T-cell (primary cell): ENCODE measurements at places on chromosomes 5 and 9. TPM values are rescaled to one million over a fixed set of nuclear protein-coding genes. Genes with fewer than 3 reads are reported as not detected.

DNA sequence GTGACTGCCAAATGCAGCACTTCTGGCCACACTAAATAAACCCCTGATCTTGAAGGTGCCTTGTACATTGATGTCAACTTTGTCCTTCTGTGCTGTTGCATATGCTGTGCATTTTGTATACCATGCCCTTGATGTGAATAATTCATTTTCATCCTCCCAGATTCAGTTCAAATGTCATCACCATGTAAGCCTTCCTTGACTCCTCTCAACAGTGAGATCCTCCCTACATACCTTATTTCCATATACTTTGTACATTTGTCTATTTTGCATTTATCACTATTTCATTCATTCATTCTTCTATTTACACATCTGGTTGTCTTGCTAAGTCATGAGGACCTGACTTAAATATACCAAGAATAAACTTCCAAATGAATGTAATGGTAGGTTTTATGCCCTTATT lies 273.2 kb upstream of the EFNA5 start:
- no peak for DNase-seq
- peaks cover 4% of the 10 kb centered on the region for H3K4me1 ChIP-seq
- no peak overlapping the region for H3K27ac ChIP-seq
- no peak overlapping the region for H3K4me3 ChIP-seq

GRCh38 chr9:38228331-38229103 lies 159.5 kb upstream of the SHB start:
- no peaks in the 10 kb centered on the region for H3K36me3 ChIP-seq
- peaks cover 13% of the 10 kb centered on the region for H3K27me3 ChIP-seq
- H3K4me1 ChIP-seq, result peaks cover 7% of the 10 kb centered on the region
- H3K27ac ChIP-seq, result no peak overlapping the region
- no peak for DNase-seq

GRCh38 chr9:135618866-135619598 lies 20.3 kb downstream of the GLT6D1 start:
- DNase-seq, result no peak
- no peaks in the 10 kb centered on the region for H3K4me1 ChIP-seq

DNA sequence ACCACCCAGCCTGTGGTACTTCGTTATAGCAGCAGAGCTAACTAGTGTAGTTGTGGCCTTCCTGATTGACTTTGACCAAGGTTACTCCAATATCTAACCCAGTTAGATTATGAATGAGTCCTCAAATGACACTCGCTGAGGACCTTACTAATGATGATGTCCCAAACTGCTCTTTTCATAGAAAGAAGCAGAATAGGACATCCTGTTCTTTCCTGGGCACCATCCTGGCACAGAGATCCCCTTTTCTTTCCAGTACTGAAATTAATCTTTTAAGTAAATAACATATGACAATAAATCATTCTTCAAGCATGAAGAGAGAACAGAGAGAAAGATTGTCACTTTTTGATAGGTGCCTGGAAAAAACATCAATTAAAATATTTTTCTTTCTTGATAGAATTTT lies 26.7 kb upstream of the SPINK14 start:
- no peak overlapping the region for H3K4me3 ChIP-seq
- no peaks in the 10 kb centered on the region for H3K4me1 ChIP-seq
- DNase-seq, result no peak
- H3K36me3 ChIP-seq, result no peaks in the 10 kb centered on the region
- H3K27ac ChIP-seq, result no peak overlapping the region
- no peaks in the 10 kb centered on the region for H3K27me3 ChIP-seq

- no peak overlapping the region for H3K27ac ChIP-seq
- no peaks in the 10 kb centered on the region for H3K4me1 ChIP-seq
- H3K27me3 ChIP-seq, result no peaks in the 10 kb centered on the region
- H3K36me3 ChIP-seq, result no peaks in the 10 kb centered on the region
These were observed 456.2 kb downstream of the RASEF start for GRCh38 chr9:82606492-82607382.

DNA sequence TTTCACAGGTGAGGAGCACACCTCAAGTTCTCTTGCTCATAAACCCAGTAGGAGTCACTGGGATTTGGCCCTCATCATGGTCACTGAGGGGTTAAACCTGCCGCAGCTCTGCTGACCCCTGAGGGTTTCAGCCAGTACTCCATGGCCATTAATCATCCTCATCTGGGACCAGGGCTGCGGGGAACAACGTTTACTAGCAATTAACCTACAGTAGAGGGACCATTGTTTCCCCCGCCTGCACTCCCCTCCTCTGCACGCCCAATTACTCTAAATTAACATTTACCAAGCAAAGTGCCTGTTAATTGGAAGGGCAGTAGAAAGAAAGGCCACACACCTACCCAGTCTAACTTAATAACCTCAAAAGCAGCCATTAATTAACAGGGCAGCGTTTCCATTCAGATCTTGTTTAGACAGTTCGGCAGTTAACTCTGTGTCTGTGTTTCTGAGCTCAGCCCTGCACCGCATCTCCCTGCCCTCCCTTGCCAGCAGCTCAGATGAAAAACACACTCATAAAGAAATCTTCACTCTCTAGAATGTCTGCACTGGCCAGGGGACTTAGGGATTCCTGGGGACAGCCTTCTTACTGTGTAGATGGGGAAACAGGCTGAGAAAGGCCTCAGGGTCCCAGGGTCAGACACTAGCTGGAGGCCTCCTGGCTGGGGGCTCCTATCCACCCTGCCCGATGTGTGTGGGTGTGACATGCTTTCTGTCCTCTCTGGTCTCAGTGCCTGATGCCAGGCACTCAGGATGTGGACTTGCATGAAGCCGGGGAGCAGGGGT lies 51.6 kb downstream of the ALG2 start:
- H3K27me3 ChIP-seq, result peaks cover 13% of the 10 kb centered on the region
- H3K4me3 ChIP-seq, result no peak overlapping the region
- H3K4me1 ChIP-seq, result peaks cover 9% of the 10 kb centered on the region

- no peak for DNase-seq
- no peak overlapping the region for H3K27ac ChIP-seq
- H3K4me3 ChIP-seq, result no peak overlapping the region
- H3K4me1 ChIP-seq, result no peaks in the 10 kb centered on the region
- peaks cover 93% of the 10 kb centered on the region for H3K36me3 ChIP-seq
These were observed 108.5 kb downstream of the DOCK2 start for GRCh38 chr5:169745441-169746146.

- no peak for DNase-seq
- H3K27ac ChIP-seq, result no peak overlapping the region
- no peaks in the 10 kb centered on the region for H3K36me3 ChIP-seq
- H3K4me1 ChIP-seq, result no peaks in the 10 kb centered on the region
- no peak overlapping the region for H3K4me3 ChIP-seq
- no peaks in the 10 kb centered on the region for H3K27me3 ChIP-seq
These were observed 470.0 kb downstream of the PRDM9 start for GRCh38 chr5:23977365-23977764.

DNA sequence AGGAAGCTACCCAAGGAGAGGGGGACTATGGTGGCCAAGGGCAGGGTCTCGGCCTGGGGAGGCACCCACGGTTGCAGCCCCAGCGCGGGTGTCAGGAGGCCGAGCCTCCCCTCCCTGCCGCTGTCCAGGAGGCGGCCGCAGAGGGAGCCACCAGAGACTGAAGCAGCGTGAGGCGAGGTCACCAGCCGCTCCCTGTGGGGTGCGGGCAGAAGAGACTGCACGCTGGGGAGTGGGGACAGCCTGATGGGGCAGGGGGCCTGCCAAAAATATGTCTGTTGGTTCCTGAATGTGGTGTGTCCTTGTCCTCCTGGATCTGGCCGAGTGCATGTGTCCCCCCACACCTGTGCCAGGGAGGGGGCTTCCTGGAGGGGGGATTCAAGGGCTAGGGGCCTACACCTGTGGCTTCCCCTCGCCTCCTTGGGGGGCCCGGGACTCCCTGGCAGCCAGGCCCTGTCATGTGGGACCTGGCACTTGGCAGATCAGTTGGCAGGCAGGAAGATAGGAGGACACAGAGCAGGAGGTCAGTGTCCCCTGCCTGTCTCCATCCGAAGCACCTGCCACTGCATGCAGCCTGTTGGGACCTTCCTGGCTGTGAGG lies 131.2 kb downstream of the DAB2IP start:
- H3K4me1 ChIP-seq, result peaks cover 24% of the 10 kb centered on the region
- H3K4me3 ChIP-seq, result no peak overlapping the region
- no peak for DNase-seq
- no peaks in the 10 kb centered on the region for H3K36me3 ChIP-seq
- H3K27me3 ChIP-seq, result peaks cover 15% of the 10 kb centered on the region

- peaks cover 67% of the 10 kb centered on the region for H3K36me3 ChIP-seq
- H3K4me3 ChIP-seq, result no peak overlapping the region
- no peaks in the 10 kb centered on the region for H3K4me1 ChIP-seq
- no peaks in the 10 kb centered on the region for H3K27me3 ChIP-seq
- no peak for DNase-seq
These were observed 21.0 kb downstream of the DHX29 start for GRCh38 chr5:55286411-55286933.

DNA sequence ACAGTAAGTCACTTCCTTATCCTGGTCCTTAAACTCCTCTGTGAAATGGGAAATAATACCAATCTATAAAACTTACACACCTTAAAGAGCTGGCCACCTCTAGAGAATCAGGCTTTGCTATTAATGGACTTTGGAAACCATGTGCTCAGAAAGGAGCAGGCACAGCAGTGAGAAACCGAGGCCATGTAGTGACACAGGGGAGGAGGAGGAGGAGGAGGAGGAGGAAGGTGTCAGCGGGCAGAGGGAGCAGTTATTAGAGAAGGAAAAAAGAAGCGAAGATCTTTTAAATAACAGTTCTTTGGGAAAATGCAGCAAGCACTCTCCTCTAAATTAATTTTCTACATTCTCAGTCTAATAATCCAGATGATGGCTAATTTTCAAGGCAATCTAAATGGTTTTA lies 38.0 kb downstream of the SUSD1 start:
- no peak for DNase-seq
- no peak overlapping the region for H3K27ac ChIP-seq
- H3K36me3 ChIP-seq, result no peaks in the 10 kb centered on the region

DNA sequence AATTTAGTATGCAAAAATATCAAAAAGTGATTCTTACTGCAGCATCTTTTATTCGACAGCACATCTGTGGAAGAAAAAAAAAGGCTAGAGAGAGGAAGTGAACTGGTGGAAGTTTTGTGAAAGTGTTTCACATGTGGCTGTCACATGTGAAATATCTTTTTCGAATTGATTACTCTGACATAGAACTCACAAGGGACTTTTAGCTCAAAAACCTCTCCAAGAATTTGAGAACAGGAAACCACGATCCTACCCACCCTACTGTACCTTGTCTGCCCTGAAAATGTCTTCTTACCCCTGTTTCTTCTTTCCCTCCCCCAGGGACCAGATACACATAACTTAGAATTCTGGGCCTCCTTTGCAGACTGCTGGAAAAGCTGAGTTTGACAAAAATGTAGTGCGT lies 106.5 kb upstream of the PRRC1 start:
- DNase-seq, result no peak
- H3K4me3 ChIP-seq, result no peak overlapping the region
- H3K27me3 ChIP-seq, result peaks cover 3% of the 10 kb centered on the region
- no peaks in the 10 kb centered on the region for H3K4me1 ChIP-seq
- no peak overlapping the region for H3K27ac ChIP-seq

DNA sequence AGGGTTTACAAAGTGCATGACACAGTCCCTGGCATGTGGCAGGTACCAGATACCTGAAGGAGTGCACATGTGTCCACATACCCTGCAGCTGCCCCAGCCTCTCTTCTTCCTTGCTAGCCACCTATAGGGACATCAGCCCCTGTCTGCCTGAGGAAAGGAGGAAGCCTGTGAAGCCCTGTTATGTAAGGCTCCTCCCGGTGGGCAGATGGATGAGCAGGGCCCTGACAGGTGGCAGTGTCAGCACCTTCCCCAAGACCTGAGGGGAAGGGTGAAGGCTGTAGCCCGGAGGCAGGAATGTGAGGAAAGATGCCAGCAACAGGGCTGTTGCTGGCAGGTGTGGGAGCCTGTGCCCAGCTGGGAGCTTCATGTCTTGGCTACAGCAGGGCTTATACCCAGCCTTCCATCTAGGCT lies 21.7 kb downstream of the TCF7 start:
- H3K4me1 ChIP-seq, result peaks cover 100% of the 10 kb centered on the region
- no peaks in the 10 kb centered on the region for H3K27me3 ChIP-seq
- peak overlapping the region; percentile 29 for H3K4me3 ChIP-seq
- DNase-seq, result no peak
- H3K36me3 ChIP-seq, result peaks cover 19% of the 10 kb centered on the region

DNA sequence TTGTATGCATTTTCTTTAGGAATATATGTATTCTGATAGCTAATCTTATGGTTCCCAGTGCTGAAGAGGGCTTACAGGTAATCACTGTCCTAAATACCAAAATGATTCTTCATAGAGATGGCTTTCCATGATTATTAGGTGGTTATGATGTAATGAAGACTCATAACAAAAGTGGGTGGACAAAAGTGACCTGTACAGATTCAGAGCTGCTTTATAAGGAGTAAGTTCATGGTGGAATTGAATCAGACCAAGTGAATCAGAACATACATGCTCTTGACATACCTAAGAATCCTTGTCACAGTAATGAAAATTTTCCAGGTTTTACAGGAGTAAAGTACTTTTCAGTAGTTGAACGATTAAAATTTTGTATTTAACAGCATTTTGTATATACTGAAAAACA lies 105.6 kb downstream of the NIPBL start:
- H3K27ac ChIP-seq, result no peak overlapping the region
- H3K27me3 ChIP-seq, result no peaks in the 10 kb centered on the region
- no peaks in the 10 kb centered on the region for H3K4me1 ChIP-seq
- no peak overlapping the region for H3K4me3 ChIP-seq
- peaks cover 6% of the 10 kb centered on the region for H3K36me3 ChIP-seq

DNA sequence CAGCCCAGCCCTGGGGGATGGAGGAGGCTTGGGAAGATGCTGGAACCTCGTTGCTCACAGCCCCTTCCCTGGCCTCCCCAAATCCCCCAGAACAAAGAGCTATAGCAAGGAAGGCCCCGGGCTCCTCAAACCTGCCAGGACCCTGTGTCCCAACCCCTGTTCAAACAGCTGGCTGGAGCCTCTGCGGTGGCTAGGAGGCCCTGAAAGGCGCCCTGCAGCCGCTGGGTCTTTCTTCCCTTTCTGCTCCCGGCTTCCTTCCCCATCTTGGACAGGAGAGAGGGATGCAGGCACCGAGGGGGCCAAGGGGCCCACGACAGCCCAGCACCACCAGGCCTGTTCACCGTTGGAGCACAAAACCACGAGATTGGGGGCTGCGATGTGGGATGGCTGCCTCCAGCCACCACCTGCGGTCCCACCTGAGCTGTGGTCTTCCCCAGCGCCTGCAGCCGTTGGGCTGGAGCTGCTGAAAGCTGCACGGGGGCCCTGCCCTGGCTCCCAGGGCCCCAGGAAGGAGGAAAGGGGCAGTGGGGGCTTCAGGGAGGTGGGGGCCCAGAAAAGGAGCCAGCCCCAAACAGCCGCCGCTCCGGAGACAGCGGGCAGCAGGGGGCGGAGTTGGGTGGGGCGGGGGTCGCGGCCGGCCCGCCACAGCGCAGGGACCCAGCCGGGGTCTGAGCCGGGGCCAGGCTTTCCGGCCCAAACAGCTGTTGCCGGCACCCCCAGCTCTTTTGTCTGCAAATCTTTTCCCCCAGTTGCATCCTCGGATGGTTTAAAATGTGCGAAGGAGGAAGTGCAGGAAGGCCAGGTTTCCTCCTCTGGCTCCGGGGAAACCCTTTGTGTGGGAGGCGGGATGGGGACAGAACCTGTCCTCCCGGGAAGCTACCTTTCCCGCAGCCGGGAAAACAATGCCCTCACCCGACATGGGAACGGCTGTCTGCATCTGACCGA lies 16.1 kb downstream of the NOTCH1 start:
- peaks cover 10% of the 10 kb centered on the region for H3K36me3 ChIP-seq
- no peak for DNase-seq
- H3K27ac ChIP-seq, result no peak overlapping the region

Gene ACTBL2
- total RNA-seq, result not detected

Gene OR1L1
- total RNA-seq, result not detected

Gene IFNK
- not detected for total RNA-seq

Gene WDR41
- 13.5 TPM for total RNA-seq

Gene NDUFB6
- 14.8 TPM for total RNA-seq

Gene CSNK1A1
- total RNA-seq, result 193 TPM

Gene FAM170A
- 0.32 TPM for total RNA-seq

Gene SLC23A1
- 0.86 TPM for total RNA-seq
